ENCODE measurements at places on chromosomes 6 and 20.
A peak's percentile ranks its signal among the peaks of the same experiment; 100 is the strongest.

- DNase-seq, result no peak
Observed at GRCh38 chr6:120451508-120451907, 882.8 kb downstream of the TBC1D32 start.

GRCh38 chr6:10098756-10099528 lies 315.9 kb downstream of the TFAP2A start:
- no peak for DNase-seq

DNA sequence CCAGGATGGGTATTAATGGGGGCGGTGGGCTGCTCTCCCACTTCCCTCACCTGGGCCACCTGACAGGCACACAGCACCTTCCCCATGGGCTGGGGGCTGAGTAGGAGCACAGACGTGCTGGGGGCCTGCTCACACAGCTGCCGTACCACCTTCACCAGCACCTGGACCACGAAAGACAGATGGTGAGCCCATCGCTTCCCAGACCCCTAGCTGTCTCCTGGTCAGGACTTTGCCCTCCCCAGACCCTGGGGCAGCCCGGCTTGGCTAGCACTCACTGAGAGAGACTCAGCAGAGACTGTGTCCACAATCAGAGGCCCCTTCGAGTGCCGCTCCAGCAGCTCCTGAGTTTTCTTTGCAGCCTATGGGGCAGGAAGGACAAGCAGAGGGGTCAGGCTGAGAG lies 12.0 kb downstream of the AARS2 start:
- no peak for DNase-seq

GRCh38 chr6:105872249-105872648 lies 213.9 kb upstream of the PRDM1 start:
- DNase-seq, result no peak

DNA sequence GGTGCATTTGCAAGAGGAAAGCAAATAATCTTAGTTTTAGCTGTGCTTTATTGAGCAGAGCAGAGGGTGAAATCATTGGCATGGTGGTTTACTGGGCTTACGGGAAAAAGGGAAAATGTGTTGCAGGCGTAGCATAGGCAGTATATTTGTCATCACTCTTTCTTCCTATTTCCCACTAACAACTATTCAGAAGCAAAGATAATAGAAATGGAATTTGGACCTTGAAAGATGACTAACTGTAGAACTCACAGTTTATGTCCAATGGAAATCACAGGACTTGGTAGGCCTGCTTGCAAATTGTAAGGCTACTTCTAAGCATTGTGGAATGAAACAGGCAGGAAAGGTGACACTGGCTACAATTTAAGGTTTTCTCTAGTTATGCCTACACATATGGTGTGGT lies 611.9 kb upstream of the MAN1A1 start:
- DNase-seq, result no peak

DNA sequence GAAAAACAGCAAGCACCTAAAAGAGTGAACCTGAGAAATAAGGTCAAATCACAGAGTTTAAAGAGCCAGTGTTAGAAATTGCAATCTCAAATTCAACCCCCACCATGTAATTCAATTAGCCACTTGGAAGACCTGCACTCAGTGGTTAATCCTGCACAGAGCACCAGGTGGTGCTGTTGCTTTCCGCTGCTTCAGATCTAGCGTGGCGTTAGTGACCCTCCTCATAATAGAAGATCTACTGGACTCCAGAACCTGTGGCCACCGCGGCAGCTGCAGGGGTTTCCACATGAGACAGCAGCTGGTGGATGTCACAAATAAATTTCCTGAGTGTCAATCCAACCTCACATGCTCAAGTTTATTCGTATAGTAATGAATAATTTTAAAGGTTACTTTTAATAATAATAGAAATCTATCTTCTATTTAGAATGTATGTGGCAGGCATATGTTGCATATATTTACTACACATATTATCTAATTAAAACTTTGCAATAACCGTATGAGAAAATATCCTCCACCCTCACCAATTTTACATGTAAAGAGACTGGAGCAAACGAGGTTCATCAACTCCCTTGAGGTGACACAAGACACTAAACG lies 84.4 kb downstream of the SYNE1 start:
- DNase-seq, result peak; percentile 2

DNA sequence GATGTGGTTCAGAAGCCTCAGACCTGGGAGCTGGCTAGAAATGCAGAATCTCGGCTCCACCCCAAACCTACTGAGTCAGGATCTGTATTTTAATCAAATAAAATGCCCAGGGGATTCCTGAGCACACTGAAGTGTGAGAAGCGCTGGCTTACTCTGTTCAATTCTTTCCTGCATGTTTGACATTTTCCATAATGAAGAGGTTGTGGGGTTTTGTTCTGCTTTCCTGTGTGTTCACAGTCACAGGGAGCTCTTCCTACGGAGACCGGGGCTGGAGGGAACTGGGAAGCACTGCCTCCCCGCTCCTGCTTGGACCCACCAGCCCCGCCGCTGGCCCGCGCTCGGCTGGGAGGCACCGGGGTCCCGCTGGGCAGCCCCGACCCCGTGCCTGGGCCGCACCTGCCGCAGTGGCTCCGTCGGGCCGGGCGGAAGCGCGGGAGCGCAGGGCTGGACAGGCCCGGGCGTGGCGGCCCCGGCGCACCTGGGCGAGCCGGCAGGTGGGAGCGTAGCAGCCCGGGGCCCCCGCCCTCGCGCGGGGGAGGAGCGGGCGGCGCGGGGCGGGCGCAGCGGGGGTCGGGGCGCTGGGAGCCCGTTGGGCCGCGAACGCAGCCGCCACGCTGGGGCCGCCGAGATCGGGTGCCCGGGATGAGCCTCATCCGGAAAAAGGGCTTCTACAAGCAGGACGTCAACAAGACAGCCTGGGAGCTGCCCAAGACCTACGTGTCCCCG lies at the start of gene MAPK13:
Gene MAPK13 (plus strand): TSS at position 573 of the 726 bp plus-strand sequence. CDS start 70 bp downstream, at position 643.
- no peak for DNase-seq

- no peak for DNase-seq
Observed at GRCh38 chr20:2398449-2398848, 17.7 kb downstream of the TGM6 start.
